ENCODE measurements at places on chromosomes 1 and 21. TPM values are rescaled to one million over a fixed set of nuclear protein-coding genes. Genes with fewer than 3 reads are reported as not detected.
A peak's percentile ranks its signal among the peaks of the same experiment; 100 is the strongest.

Gene CTSE
- polyA plus RNA-seq = not detected

Gene PKN2
- polyA plus RNA-seq = 12.7 TPM

- H3K36me3 ChIP-seq = no peaks in the 10 kb centered on the region
- peaks cover 10% of the 10 kb centered on the region for H3K4me1 ChIP-seq
- peak overlapping the region; percentile 96 for H3K27ac ChIP-seq
- H3K4me3 ChIP-seq = peak overlapping the region; percentile 89
These were observed 355.5 kb downstream of the LMO4 start for GRCh38 chr1:87684194-87684593.

- peaks cover 9% of the 10 kb centered on the region for H3K4me1 ChIP-seq
- H3K27me3 ChIP-seq = no peaks in the 10 kb centered on the region
- no peaks in the 10 kb centered on the region for H3K36me3 ChIP-seq
- no peak overlapping the region for H3K4me3 ChIP-seq
- DNase-seq = peak; percentile 86
- no peak overlapping the region for H3K27ac ChIP-seq
These were observed 23.3 kb downstream of the NGF start for GRCh38 chr1:115314765-115315164.

- no peak overlapping the region for H3K4me3 ChIP-seq
- H3K27ac ChIP-seq = no peak overlapping the region
- H3K4me1 ChIP-seq = no peaks in the 10 kb centered on the region
- H3K27me3 ChIP-seq = no peaks in the 10 kb centered on the region
- DNase-seq = no peak
These were observed 104.1 kb downstream of the CDC42BPA start for GRCh38 chr1:227214207-227214606.

- no peaks in the 10 kb centered on the region for H3K4me1 ChIP-seq
- no peak overlapping the region for H3K27ac ChIP-seq
- H3K4me3 ChIP-seq = no peak overlapping the region
These were observed 516.9 kb downstream of the ADGRL2 start for GRCh38 chr1:82317671-82318070.

DNA sequence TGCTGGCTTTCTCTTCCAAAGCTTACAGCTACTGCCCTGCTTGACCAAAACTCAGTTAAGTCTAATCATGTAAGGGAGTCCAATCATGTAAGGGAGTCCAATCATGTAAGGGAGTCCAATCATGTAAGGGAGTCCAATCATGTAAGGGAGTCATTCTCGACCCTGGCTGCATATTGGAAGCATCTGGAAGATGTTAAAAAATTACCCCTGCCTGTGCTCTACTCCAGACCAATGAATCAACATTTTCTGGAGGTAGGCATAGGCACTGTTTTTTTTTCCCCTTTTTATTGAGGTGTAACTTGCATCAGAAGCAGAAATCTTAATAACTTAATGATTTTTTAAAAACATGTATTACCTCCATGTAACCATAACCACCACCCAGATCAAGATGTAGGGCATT, 9.4 kb downstream of the PIGP start:
- DNase-seq = no peak
- no peaks in the 10 kb centered on the region for H3K36me3 ChIP-seq
- H3K4me3 ChIP-seq = no peak overlapping the region
- peaks cover 17% of the 10 kb centered on the region for H3K4me1 ChIP-seq

GRCh38 chr1:24364975-24365678, 46.0 kb downstream of the GRHL3 start:
- H3K4me1 ChIP-seq = peaks cover 14% of the 10 kb centered on the region
- H3K27me3 ChIP-seq = no peaks in the 10 kb centered on the region

GRCh38 chr1:151998611-151999362, 5.1 kb upstream of the S100A10 start:
- no peak overlapping the region for H3K27ac ChIP-seq
- H3K27me3 ChIP-seq = peaks cover 4% of the 10 kb centered on the region
- no peaks in the 10 kb centered on the region for H3K36me3 ChIP-seq
- no peak overlapping the region for H3K4me3 ChIP-seq
- H3K4me1 ChIP-seq = peaks cover 9% of the 10 kb centered on the region

Gene TOMM20
- 70.5 TPM for polyA plus RNA-seq

Gene LRRC42
- polyA plus RNA-seq = 38.6 TPM

- H3K4me1 ChIP-seq = peaks cover 2% of the 10 kb centered on the region
- H3K4me3 ChIP-seq = no peak overlapping the region
- H3K27ac ChIP-seq = no peak overlapping the region
- no peaks in the 10 kb centered on the region for H3K27me3 ChIP-seq
These were observed 31.9 kb downstream of the ZMYM1 start for GRCh38 chr1:35111106-35111505.

Gene ITLN2
- not detected for polyA plus RNA-seq

DNA sequence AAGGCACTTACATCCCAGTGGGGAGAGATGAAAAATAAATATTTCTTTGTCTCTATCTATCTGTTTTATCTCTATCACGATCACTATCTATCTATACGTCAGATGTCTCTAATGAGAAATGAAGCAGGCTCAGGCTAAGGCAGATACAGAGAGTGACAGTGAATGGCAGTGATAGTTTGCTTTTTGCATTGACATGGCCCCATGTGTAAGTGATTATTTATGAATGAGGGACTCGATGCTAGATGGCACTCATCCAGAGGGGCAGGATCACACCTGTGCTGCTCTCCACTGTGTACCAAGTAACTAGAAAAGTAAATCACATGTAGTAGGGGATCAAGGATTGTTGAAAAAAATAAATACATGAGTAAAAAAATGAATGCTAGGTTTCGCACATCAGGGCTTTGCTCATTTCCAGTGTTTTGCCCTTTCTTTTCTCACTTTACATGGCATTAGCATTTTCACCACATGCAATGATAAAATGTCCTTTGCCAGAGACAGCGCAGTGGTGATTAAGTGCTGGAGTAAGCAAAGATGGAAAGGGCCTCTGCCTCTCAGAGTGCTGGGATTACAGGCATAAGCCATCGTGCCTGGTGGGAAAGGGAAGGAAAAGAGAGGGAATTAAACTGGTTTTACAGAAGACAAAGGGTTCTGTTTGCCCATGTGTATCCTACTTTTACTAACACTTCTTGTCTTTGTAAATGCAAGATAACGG, 16.5 kb downstream of the TBX19 start:
- no peak for DNase-seq
- H3K4me1 ChIP-seq = peaks cover 6% of the 10 kb centered on the region
- H3K4me3 ChIP-seq = no peak overlapping the region
- no peaks in the 10 kb centered on the region for H3K36me3 ChIP-seq
- H3K27me3 ChIP-seq = no peaks in the 10 kb centered on the region
- H3K27ac ChIP-seq = no peak overlapping the region

DNA sequence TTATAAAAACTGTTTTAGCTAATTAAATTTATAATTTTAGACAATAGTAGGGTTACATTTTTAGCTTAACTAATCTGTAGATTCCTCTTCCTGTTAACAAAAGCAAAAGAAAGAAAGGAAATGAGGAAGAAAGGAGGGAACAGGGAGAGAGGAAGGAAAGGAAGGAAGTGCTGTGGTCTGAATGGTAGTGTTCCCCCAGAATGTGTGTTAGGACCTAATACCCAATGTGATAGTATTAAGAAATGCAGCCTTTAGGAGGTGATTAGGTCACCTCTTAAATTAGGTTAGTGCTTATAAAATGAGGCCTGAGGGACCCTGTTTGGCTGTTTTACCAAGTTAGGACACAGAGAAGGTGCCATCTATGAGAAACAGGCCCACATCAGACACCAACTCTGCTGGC, 136.9 kb upstream of the SAMSN1 start:
- no peaks in the 10 kb centered on the region for H3K36me3 ChIP-seq
- no peak overlapping the region for H3K27ac ChIP-seq
- no peaks in the 10 kb centered on the region for H3K4me1 ChIP-seq
- no peak for DNase-seq
- no peak overlapping the region for H3K4me3 ChIP-seq

Gene MAP10
- 1.0 TPM for polyA plus RNA-seq

- H3K36me3 ChIP-seq = no peaks in the 10 kb centered on the region
- no peak for DNase-seq
- H3K27ac ChIP-seq = no peak overlapping the region
- H3K4me1 ChIP-seq = peaks cover 8% of the 10 kb centered on the region
These were observed 2.6 kb upstream of the LDLRAP1 start for GRCh38 chr1:25540750-25541342.

- no peak for DNase-seq
- H3K27ac ChIP-seq = no peak overlapping the region
- no peak overlapping the region for H3K4me3 ChIP-seq
- H3K36me3 ChIP-seq = no peaks in the 10 kb centered on the region
- no peaks in the 10 kb centered on the region for H3K4me1 ChIP-seq
These were observed 50.7 kb upstream of the VWA5B1 start for GRCh38 chr1:20240012-20240411.

DNA sequence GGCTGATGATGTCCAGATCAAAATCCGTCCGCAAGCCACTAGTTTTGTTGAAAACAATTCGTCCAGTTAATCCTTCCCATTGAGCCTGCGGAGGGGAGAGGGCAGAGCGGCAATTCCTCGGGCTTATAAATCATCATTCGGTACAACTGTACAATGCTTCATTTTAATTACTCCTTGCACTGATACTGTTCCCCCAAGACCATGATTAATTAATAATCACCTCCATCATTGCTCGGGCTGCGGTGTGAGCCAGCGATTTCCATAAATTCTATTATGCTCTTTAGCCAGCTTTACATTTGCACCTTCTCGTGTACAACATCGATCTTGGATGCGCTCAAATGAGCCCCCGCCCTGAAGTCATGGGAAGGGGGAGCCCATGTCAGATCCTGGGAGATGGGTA, 180.7 kb downstream of the GRIK3 start:
- H3K27me3 ChIP-seq = no peaks in the 10 kb centered on the region
- no peaks in the 10 kb centered on the region for H3K4me1 ChIP-seq
- H3K4me3 ChIP-seq = no peak overlapping the region
- no peak overlapping the region for H3K27ac ChIP-seq
- no peak for DNase-seq

DNA sequence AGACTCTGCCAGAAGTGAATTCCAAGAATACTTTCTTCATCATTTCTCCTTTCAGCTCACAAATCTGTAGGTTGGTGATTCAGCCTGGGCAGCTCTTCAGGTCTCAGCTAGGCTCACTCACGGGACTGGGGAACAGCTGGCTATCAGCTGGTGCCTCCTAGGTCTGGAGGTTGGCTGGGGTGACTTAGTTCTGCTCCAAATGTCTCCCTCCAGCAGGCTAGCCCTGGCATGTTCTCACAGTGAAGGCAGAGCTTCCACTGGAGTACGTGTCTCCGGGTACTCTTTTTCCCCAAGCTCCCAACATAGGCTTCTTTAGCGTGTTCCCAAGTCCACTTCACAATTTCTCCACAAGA, 12.5 kb upstream of the VAMP4 start:
- peak; percentile 86 for DNase-seq
- H3K27ac ChIP-seq = peak overlapping the region; percentile 97
- no peak overlapping the region for H3K4me3 ChIP-seq
- H3K36me3 ChIP-seq = no peaks in the 10 kb centered on the region

Gene HES4
- 11.7 TPM for polyA plus RNA-seq

Gene ERRFI1
- polyA plus RNA-seq = 145 TPM

- no peaks in the 10 kb centered on the region for H3K36me3 ChIP-seq
- H3K27ac ChIP-seq = no peak overlapping the region
- peaks cover 9% of the 10 kb centered on the region for H3K27me3 ChIP-seq
- H3K4me3 ChIP-seq = no peak overlapping the region
- DNase-seq = no peak
- H3K4me1 ChIP-seq = no peaks in the 10 kb centered on the region
These were observed 19.3 kb upstream of the RAB3GAP2 start for GRCh38 chr1:220291580-220291979.

Gene C1QTNF12
- 2.6 TPM for polyA plus RNA-seq

DNA sequence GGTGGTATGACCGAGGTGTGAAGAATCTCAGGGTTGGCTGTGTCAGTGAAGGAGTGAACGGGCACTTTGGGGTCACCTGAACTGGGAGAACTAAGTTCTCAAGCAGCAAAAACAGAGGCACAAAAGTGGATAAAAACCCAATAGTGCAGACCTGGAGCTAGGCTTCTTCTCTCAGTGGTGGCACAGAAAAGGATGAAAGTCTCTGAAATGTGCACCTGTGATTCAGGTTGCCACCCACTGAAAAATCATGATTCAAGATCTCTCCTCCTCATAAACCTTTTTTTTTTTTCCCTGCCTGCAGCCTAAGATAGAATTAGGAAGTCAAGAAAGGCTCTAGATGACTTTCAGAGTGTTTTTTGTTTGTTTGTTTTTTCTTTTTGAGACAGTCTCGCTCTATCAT, 304.8 kb downstream of the KIF26B start:
- no peak overlapping the region for H3K4me3 ChIP-seq
- H3K27ac ChIP-seq = no peak overlapping the region
- no peaks in the 10 kb centered on the region for H3K27me3 ChIP-seq

GRCh38 chr1:2382621-2383361, 8.6 kb downstream of the MORN1 start:
- no peaks in the 10 kb centered on the region for H3K4me1 ChIP-seq
- 0 out of 2 replicates have a peak, but pooled peaks cover 2% of the 10 kb centered on the region for H3K36me3 ChIP-seq
- H3K4me3 ChIP-seq = no peak overlapping the region
- H3K27ac ChIP-seq = no peak overlapping the region

- no peak overlapping the region for H3K27ac ChIP-seq
- DNase-seq = no peak
- H3K27me3 ChIP-seq = peaks cover 80% of the 10 kb centered on the region
- no peak overlapping the region for H3K4me3 ChIP-seq
- H3K4me1 ChIP-seq = no peaks in the 10 kb centered on the region
These were observed 118.0 kb upstream of the BARHL2 start for GRCh38 chr1:90834886-90835660.

DNA sequence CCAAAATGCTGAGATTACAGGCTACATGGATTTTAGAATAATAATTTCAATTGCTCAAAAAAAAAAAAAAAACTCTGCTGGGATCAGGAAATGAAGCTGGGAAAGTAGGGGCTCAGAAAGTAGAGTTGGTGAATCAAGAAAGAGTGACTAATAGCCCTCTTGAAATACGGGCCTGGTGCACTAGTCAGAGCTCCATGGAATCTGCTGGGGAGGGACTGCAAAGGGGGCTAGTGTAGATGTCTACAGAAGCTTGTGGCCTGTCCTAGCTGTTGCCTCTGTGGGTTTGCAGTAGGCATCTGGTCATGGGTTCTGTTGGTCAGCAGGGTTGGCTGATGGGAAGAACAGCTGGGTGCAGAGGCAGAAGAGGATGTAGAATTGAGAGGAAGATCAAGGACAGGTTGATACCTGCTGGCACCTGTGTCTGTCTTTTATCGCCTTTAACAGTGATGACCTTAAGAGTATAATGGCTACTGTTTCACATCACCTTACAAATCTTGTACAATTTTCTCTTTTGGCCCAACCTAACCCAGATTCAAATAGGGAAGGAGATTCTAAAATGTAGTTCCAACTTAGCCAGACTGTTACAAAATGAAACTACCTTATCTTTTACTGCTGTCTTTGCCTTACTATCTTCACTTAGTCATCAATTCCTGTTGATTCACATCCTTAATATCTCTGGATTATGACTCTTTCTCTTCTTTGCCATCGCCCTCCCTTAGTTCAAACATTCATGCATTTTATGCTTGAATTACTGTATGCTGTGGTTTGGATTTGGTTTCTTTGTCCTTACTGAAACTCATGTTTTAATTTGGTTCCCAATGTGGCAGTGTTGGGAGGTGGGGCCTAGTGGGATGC, 126.2 kb downstream of the GIPC2 start:
- H3K4me1 ChIP-seq = peaks cover 7% of the 10 kb centered on the region
- no peaks in the 10 kb centered on the region for H3K36me3 ChIP-seq
- peak overlapping the region; percentile 63 for H3K27ac ChIP-seq
- H3K27me3 ChIP-seq = no peaks in the 10 kb centered on the region

GRCh38 chr1:183841950-183842794, 37.3 kb downstream of the RGL1 start:
- H3K27me3 ChIP-seq = no peaks in the 10 kb centered on the region
- no peaks in the 10 kb centered on the region for H3K36me3 ChIP-seq

Measured in IMR-90 (cell line).